ENCODE measurements at places on chromosomes 13 and 19. TPM values are rescaled to one million over a fixed set of nuclear protein-coding genes. Genes with fewer than 3 reads are reported as not detected.

- H3K4me3 ChIP-seq, result peak within 1 kb of the TSS; percentile 12
- DNase-seq, result peak; percentile 47
- H3K27me3 ChIP-seq, result no peaks in the 10 kb centered on the region
- H3K27ac ChIP-seq, result no peak within 1 kb of the TSS
These were observed at the start of gene PNMA8A for GRCh38 chr19:46471116-46471733. PNMA8A (minus strand) TSS chr19:46471563; CDS start chr19:46471035, 528 bp downstream.

DNA sequence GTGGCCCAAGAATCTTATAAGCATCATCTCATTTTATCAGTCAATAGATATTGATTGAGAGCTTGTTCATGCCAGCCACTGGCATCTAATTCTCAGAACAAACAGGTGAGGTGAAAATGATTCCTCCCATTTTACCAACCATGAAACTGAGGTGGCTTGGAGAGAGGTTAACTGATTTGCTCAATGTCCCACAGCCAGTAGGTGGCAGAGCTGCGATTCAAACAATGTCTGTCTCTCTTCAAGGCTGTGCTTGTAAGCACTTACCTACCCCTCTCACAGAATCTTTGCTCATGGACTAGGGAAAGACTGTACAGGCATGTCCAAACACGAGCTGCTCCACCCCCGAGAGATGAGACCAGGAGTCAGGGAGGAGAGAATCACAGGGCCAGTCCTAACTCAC, 21.5 kb upstream of the GSX1 start:
- no peak overlapping the region for H3K27ac ChIP-seq
- H3K36me3 ChIP-seq, result no peaks in the 10 kb centered on the region
- no peaks in the 10 kb centered on the region for H3K27me3 ChIP-seq
- no peak overlapping the region for H3K4me3 ChIP-seq
- no peaks in the 10 kb centered on the region for H3K4me1 ChIP-seq

GRCh38 chr13:50101590-50101989, 86.3 kb downstream of the KCNRG start:
- H3K36me3 ChIP-seq, result no peaks in the 10 kb centered on the region
- H3K27me3 ChIP-seq, result no peaks in the 10 kb centered on the region
- H3K4me1 ChIP-seq, result no peaks in the 10 kb centered on the region
- no peak overlapping the region for H3K27ac ChIP-seq
- no peak for DNase-seq

GRCh38 chr13:64130600-64130999, 2715.0 kb upstream of the PCDH20 start:
- H3K36me3 ChIP-seq, result no peaks in the 10 kb centered on the region
- H3K4me3 ChIP-seq, result no peak overlapping the region
- no peaks in the 10 kb centered on the region for H3K27me3 ChIP-seq
- H3K27ac ChIP-seq, result no peak overlapping the region

DNA sequence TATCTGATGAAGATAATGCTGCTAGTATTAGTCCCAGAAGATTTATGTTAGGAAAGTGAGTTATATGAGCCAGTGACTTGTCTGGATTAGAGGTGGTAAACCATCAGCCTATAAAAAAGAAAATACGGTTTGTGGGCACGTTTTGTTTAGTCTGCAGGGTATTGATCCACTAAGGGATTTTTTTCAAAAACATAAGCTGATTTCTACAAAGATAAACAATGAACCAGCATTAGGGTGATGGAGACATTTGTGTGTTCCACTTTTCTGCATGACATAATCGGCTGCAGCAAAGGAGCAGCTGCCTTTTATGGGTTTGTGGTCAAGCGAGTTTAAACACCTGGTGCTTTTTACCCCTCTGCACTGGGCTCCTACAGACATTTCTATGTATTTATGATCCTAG, 836.4 kb upstream of the GPC6 start:
- H3K36me3 ChIP-seq, result no peaks in the 10 kb centered on the region
- H3K27ac ChIP-seq, result no peak overlapping the region
- no peaks in the 10 kb centered on the region for H3K27me3 ChIP-seq
- no peaks in the 10 kb centered on the region for H3K4me1 ChIP-seq

GRCh38 chr13:23766939-23767338, 122.3 kb downstream of the MIPEP start:
- no peaks in the 10 kb centered on the region for H3K4me1 ChIP-seq
- DNase-seq, result no peak
- no peaks in the 10 kb centered on the region for H3K36me3 ChIP-seq
- H3K27me3 ChIP-seq, result no peaks in the 10 kb centered on the region
- no peak overlapping the region for H3K4me3 ChIP-seq

GRCh38 chr13:27054760-27055159, 116.9 kb downstream of the USP12 start:
- no peak overlapping the region for H3K4me3 ChIP-seq
- H3K27me3 ChIP-seq, result no peaks in the 10 kb centered on the region
- no peak for DNase-seq
- no peaks in the 10 kb centered on the region for H3K36me3 ChIP-seq

GRCh38 chr13:20415694-20416107, 110.0 kb downstream of the CRYL1 start:
- H3K36me3 ChIP-seq, result peaks cover 4% of the 10 kb centered on the region
- no peak for DNase-seq
- no peaks in the 10 kb centered on the region for H3K27me3 ChIP-seq
- no peaks in the 10 kb centered on the region for H3K4me1 ChIP-seq

- H3K27me3 ChIP-seq, result no peaks in the 10 kb centered on the region
- peak overlapping the region; percentile 29 for H3K27ac ChIP-seq
- no peak for DNase-seq
- H3K4me1 ChIP-seq, result no peaks in the 10 kb centered on the region
- no peak overlapping the region for H3K4me3 ChIP-seq
- no peaks in the 10 kb centered on the region for H3K36me3 ChIP-seq
These were observed 6.0 kb upstream of the NEK3 start for GRCh38 chr13:52165411-52165810.

- H3K4me1 ChIP-seq, result no peaks in the 10 kb centered on the region
- H3K27ac ChIP-seq, result no peak overlapping the region
- H3K27me3 ChIP-seq, result no peaks in the 10 kb centered on the region
These were observed 210.7 kb upstream of the SLC10A2 start for GRCh38 chr13:103276775-103277498.

- no peaks in the 10 kb centered on the region for H3K4me1 ChIP-seq
- H3K36me3 ChIP-seq, result no peaks in the 10 kb centered on the region
- no peak overlapping the region for H3K4me3 ChIP-seq
- DNase-seq, result no peak
- H3K27me3 ChIP-seq, result no peaks in the 10 kb centered on the region
These were observed 165.2 kb downstream of the SHISA2 start for GRCh38 chr13:25886438-25887214.

GRCh38 chr13:44334751-44335150, 38.9 kb upstream of the SERP2 start:
- H3K4me1 ChIP-seq, result no peaks in the 10 kb centered on the region
- DNase-seq, result no peak

DNA sequence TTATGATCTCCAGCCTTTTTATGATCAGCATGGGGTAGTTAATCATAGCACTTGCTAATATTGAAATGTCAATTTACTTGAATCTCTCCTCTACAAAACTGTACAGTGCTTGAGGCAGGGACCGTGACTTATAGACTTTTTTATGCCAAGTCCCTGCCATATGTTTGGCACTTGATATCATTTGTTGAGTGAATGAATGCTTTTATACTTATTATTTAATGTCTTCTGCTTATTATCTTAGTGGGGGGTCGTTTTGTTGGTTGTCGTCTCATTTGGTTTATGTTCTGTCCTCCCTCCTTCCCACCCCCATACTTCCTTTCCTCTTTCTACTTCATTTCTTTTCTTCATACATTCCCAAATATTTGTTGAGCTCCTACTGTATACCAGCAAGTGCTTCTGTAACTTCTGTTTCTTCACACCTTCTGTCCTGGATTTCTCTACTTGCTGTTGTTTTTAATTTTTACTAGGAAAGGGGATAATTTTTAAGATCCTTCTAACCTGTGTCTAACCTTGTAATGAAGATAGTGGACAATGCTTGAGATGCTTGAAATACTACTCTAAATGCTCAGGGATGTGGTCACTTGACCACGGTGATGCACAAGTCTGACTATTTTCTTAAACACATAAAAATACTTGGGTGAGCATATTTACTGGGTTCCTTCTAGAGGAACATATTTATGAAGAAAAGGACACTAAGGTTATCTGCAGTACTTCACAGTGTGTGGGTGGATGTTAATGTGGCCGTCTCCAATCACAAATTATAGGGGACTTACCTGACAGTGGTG, 223.8 kb downstream of the TDRD3 start:
- H3K4me1 ChIP-seq, result no peaks in the 10 kb centered on the region
- no peaks in the 10 kb centered on the region for H3K36me3 ChIP-seq
- H3K4me3 ChIP-seq, result no peak overlapping the region
- DNase-seq, result no peak
- H3K27ac ChIP-seq, result no peak overlapping the region
- H3K27me3 ChIP-seq, result no peaks in the 10 kb centered on the region

GRCh38 chr19:31674503-31675192, 325.4 kb upstream of the TSHZ3 start:
- DNase-seq, result no peak
- no peaks in the 10 kb centered on the region for H3K4me1 ChIP-seq
- no peak overlapping the region for H3K4me3 ChIP-seq
- H3K36me3 ChIP-seq, result no peaks in the 10 kb centered on the region
- no peaks in the 10 kb centered on the region for H3K27me3 ChIP-seq

GRCh38 chr19:53707278-53707677, 75.5 kb downstream of the DPRX start:
- no peak overlapping the region for H3K27ac ChIP-seq
- H3K27me3 ChIP-seq, result no peaks in the 10 kb centered on the region
- no peaks in the 10 kb centered on the region for H3K36me3 ChIP-seq
- no peak overlapping the region for H3K4me3 ChIP-seq
- H3K4me1 ChIP-seq, result no peaks in the 10 kb centered on the region

The PRSS57 gene
- total RNA-seq, result not detected

The CHAMP1 gene
- total RNA-seq, result 10.3 TPM

The WDR88 gene
- total RNA-seq, result not detected

The PPP1R13L gene
- 11.8 TPM for total RNA-seq

Data from right lobe of liver (tissue), 6 donors.